ENCODE measurements at places on chromosomes 5 and 9.

DNA sequence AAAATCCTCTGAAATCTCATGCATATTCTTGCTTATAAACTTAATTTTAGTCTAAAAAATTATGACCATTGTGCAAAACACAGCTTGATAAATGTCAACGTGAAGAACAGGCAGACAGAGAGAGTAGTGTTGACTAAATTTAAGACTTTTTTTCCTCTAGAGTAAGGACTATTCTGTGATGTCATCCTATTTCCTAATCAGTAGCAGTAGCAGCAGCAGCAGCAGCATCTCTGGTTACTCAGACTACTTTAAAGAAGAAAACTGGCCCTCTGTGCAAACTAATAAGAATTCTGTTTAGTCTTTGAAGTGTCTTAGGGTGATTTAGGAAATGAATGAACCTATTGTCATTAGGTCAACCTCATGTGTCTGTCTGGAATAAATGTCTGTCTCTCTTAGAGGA lies 403.0 kb downstream of the HINT1 start:
- DNase-seq = no peak

- no peak for DNase-seq
Observed at GRCh38 chr5:39249069-39249468, 29.7 kb upstream of the FYB1 start.

- no peak for DNase-seq
Observed at GRCh38 chr9:32906213-32906612, 95.2 kb downstream of the APTX start.

DNA sequence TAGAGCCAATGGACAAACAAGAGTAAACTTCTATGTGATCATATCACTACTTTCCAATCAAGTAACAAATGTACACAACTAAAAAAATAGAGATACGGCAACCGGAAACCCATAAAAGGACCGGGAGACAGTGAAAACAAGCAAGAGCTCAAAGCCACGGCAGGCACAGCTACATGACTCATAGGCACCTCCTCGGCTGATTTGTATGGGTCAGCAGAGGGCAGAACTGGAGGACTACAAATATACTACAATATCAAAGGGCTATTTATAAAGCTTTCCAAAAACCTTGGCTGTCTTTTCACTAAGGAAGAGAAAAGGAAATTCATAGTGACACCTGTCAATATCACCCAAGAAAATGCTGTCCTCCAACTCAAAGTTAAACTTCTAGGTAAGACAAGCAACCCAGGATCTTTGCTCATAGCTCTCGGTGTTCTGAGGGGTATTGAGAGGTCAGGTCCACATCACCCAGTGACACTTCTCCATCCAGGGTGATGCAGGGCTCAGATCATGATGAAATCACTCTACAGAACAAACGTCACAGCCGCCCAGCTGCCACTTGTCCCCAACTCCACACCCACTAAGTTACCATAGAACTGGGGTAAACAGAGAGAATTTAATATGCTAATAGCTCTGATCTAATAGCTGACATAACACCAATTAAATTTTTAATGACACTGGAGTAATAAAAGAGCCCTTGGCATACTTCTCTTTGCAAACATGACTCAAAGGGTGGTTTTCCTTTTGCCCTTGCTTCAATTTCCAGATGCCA lies 41.3 kb downstream of the PFDN1 start:
- DNase-seq = no peak

DNA sequence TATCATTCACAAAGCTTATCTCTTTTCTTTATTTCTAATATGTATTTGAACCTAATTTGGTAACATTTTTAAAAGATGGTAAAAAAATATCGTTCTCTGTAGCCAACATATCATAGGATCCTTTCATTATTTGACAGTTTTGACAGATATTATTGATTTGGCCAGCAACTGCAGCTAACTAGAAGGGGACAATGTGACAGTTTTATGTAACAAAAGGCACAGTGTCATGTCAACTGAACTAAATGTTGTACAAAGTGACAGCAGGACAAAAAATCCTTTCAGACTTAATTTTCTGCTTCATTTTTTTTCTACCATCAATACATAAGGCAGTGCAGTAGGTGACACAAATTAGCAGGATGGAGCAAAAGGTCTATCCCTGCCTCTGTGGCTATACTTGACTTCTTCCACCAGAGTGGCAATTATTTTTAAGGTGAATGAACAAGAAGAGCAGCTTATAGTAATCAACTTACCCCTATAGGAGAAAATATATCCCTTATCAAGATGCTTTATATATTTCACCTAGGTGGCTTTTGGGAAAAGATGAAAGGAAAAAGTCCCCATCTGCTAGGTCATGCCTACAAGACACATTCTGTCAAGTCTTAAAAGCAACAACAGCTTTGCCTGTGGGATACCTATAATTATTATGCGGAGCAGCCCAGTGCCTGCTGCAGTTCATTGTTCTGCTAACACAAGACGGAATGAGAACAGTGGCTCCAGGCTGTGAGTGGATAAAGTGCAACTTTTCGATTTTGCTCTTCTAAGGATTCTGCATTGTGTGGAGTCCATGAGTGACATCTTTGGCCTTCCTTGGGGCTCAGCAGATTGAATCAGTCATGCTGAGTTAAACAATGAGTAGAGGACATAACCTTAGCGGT lies 694.9 kb downstream of the ISL1 start:
- DNase-seq = no peak

DNA sequence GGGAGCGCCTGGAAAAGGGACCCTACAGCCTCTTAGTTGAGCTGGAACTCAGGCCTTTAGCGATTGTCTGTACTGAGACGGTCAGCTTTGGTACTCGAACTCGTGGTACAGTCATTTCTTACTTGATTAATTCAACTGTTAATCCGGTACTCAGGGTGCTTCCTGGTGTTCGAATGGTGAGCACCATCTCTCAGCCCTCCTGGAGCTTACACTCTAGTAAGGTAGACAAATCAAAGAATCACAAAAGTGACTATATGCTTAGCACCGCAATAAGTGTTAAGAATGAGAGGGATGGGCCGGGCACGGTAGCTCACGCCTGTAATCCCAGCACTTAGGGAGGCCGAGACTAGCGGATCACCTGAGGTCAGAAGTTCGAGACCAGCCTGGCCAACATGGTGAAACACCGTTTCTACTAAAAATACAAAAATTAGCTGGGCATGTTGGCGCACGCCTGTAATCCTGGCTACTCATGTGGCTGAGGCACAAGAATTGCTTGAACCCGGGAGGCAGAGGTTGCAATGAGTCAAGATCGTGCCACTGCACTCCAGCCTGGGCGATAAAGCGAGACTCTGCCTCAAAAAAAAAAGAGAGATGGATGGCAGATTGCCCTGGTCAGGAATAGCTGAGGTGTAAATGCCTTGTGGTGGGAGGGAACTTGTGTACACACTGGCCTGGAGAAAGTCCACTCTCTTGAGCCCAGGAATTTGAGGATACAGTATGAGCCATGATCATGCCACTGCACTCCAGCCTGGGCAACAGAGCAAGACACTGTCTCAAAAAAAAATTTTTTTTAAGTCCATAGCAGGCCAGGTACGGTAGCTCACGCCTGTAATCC lies 981 bp downstream of the TCOF1 start:
- no peak for DNase-seq

DNA sequence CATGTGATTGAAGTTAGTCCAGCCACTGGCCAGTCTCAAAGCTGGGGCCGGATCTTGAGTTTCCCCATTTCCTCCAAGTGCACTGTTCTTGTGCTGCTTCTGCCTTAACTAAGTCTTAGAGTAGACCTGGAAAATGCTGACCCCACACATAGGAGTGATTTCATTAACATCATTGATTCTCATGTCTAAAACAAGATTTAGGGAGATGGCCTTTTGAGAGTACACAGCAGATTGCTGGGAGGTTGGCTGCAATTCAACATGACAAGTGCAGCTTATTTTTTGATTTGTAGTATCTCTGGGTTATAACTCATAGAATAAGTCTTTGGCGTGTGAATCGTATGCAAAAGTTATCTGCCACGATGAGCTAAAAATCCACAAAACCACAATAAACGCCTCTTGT lies 131.0 kb downstream of the CMYA5 start:
- DNase-seq = no peak

Measured in stimulated activated CD4-positive, alpha-beta T cell treated with anti-CD3 and anti-CD28 coated beads, Interleukin-12 subunit alpha, Interleukin-12 subunit beta, amount 100 ng/mL, for 4 hours (primary cell).